Heart left ventricle (tissue), 16 donors: ENCODE measurements at places on chromosomes 13 and 19. TPM values are rescaled to one million over a fixed set of nuclear protein-coding genes. Genes with fewer than 3 reads are reported as not detected.

Gene KCNRG
- total RNA-seq, result not detected

Gene MYPOP
- 10.8 TPM for total RNA-seq

Gene MUC16
- total RNA-seq, result not detected

Gene C19orf33
- total RNA-seq, result not detected

Gene OR4F17
- not detected for total RNA-seq

Gene ELSPBP1
- total RNA-seq, result not detected

Gene ZNF181
- 26.0 TPM for total RNA-seq

Gene NOVA2
- total RNA-seq, result 2.2 TPM

Gene TMEM38A
- 27.2 TPM for total RNA-seq

Gene PROZ
- total RNA-seq, result not detected

Gene CDX2
- not detected for total RNA-seq

Gene PCDH17
- 17.5 TPM for total RNA-seq

Gene AKT2
- 112 TPM for total RNA-seq

Gene MAST3
- 4.7 TPM for total RNA-seq

Gene ATP8A2
- 0.05 TPM for total RNA-seq

Gene ZNF628
- 6.2 TPM for total RNA-seq

Gene EBPL
- total RNA-seq, result 13.8 TPM

Gene CATSPERD
- total RNA-seq, result not detected

Gene F10
- 13.6 TPM for total RNA-seq

Gene ZNF578
- 3.8 TPM for total RNA-seq

Gene CFD
- total RNA-seq, result 52.3 TPM

Gene KLK4
- total RNA-seq, result not detected

Gene BST2
- total RNA-seq, result 54.7 TPM

Gene MAP4K1
- 6.6 TPM for total RNA-seq

Gene C19orf25
- 15.7 TPM for total RNA-seq

Gene NCR1
- not detected for total RNA-seq

Gene VSIG10L
- total RNA-seq, result 0.56 TPM

Gene PEPD
- total RNA-seq, result 41.6 TPM

Gene SIGLEC12
- total RNA-seq, result 0.43 TPM

Gene GRK1
- not detected for total RNA-seq

Gene CD37
- 4.7 TPM for total RNA-seq

Gene VMAC
- total RNA-seq, result 2.1 TPM

Gene FGF21
- total RNA-seq, result not detected

Gene CPAMD8
- 39.1 TPM for total RNA-seq

Gene SLC25A41
- total RNA-seq, result 0.18 TPM

Gene CCDC8
- total RNA-seq, result 13.6 TPM

Gene ZNF468
- 14.9 TPM for total RNA-seq

Gene RDH8
- not detected for total RNA-seq
